Stimulated activated CD8-positive, alpha-beta memory T cell treated with anti-CD3 and anti-CD28 coated beads, Interleukin-4, amount 100 ng/mL, for 1 hour (primary cell): ENCODE measurements at places on chromosomes 3 and 15.
A peak's percentile ranks its signal among the peaks of the same experiment; 100 is the strongest.

DNA sequence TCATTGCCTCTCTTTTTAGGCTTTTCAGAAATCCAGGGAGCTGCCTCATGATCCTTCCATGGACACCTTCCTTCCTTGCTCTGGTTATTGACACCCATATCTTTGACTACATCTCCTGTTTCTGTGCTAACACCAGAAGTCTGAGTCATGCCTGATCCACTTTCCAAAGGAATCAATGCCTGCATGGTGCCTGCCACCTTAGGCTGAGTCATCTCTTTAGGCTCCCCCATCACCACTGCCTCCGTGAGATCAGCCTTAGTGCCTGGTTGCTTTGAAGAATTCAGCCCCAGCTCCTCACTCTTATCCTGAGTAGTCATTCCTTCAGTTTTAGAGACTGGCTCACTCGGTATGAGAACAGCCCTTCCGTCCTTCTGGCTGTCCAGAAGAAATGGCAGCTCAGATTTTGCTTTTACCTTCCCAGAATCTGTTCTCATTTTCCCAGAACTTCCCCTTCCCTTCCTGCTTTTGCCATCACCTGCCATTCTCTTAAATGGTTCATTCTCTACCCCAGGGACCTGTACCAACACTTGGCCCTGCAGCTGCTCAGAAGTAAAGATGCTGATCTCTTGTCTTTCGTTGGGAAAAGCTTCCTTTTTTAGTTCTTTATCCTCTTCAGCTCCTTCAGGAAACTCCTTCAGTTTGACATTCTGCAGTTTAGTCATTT lies 105.3 kb downstream of the MAP4 start:
- no peak for DNase-seq

DNA sequence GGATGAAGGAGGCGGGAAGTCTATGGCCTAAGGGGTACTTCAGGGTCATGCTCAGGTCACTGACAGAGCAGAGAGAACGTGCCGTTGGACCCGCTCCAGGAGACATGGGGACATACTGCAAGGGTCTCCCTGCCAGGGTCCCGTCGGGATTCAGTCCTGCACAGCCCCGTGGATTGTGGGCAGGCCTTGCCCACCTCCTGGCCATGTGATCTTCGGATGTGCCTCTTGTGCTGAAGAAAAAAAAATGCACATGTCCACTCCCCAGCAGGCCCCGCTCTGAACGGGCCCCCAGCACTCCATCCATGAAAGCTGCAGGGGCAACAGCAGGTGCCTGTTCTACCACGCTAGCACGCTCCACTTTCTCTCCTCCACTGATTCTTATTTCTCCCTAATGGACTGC lies 22.9 kb downstream of the ST8SIA2 start:
- no peak for DNase-seq

GRCh38 chr15:67835297-67836133 lies 4.3 kb downstream of the RNU6-1 start:
- no peak for DNase-seq

- no peak for DNase-seq
These were observed 509.9 kb downstream of the VGLL3 start for GRCh38 chr3:86481031-86481430.

- DNase-seq, result no peak
These were observed 6.7 kb upstream of the SLC12A8 start for GRCh38 chr3:125219261-125219701.

DNA sequence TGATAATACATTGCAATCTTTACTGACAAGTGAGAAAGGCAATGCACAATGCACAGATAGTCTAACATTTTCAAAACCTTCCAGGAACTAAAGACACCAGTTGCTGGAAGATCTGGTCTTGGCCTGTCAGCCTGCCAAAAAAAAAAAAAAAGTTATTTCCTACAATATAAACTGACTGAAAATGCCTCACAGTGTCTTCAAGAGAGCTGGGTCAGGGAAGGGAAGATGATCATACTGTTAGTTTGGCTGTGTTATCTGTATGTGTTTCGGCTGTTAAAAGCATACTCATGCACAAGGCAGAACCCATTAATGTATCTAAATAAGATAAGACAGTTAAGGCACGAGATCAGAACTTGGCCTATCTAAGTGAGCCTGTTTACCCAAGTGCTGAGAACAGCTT lies 673.4 kb downstream of the MECOM start:
- DNase-seq, result no peak

- DNase-seq, result no peak
These were observed 32.4 kb upstream of the MRPL3 start for GRCh38 chr3:131535131-131535530.

GRCh38 chr3:144010371-144010770 lies 38.7 kb downstream of the DIPK2A start:
- DNase-seq, result no peak

GRCh38 chr15:90915808-90916440 lies 12.8 kb downstream of the MAN2A2 start:
- no peak for DNase-seq

DNA sequence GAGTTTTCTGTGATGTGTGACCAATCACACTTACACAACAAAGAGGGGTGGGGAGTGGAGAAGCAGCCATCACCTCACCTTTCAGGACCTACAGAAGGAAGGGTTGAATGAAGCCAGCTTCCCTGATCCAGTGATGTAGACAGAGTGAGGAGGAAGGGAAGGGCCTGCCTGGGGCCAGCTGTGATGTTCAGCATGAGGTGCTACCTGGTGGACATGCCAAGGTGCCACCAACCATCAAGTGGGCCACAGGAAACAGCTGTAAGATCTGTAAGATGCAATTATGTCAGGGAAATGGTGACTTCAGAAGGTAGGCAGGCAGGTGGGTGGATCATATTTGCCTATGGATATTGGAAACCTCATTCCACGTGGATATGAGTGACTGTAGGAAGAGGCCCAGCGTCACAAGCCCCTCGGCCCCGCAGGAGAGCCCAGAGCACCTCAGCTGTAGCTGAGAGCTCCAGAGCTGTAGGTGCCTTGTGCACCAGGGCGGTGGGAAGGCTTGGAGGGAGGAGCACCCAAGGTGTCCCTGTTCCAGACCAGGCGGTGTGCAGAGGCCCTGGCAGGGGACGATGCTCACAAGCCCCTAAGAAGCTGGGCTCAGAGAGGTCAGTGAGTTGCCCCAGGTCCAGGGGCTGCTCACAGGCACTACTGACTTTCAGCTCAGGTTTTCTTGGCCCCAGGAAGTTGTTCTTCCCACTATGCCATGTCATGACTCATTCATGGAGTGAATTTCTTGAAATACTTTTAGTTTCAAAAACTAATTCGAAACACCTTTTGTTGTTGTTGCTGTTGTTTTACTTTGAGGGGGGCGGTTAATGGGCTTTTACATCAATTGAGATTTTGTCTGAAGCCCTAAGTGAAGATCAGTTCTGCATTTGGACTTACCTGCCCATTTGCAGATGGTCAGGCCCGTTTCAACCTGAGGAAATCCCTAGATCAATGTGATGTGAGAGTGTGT lies 94.2 kb upstream of the ALDH1A3 start:
- no peak for DNase-seq

DNA sequence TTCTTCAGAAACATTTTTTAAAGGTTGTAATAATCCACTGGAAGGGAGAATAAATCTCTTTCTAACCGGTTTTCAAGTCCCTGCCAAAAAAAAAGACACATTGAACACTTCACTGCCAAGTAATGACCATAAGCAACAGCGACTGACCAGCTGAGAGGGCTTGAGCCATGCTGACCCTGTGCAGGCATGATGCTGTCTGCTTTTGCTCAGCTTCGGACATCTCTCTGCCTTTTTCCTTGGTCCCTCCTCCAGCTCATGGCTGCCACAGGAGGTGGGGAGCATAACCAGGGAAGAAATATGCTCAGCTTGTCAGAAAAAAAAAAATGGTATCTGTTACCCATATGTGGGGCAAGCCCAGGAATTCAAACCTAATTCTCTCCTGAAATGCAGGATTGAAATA lies 1.5 kb downstream of the IGSF10 start:
- DNase-seq, result no peak

DNA sequence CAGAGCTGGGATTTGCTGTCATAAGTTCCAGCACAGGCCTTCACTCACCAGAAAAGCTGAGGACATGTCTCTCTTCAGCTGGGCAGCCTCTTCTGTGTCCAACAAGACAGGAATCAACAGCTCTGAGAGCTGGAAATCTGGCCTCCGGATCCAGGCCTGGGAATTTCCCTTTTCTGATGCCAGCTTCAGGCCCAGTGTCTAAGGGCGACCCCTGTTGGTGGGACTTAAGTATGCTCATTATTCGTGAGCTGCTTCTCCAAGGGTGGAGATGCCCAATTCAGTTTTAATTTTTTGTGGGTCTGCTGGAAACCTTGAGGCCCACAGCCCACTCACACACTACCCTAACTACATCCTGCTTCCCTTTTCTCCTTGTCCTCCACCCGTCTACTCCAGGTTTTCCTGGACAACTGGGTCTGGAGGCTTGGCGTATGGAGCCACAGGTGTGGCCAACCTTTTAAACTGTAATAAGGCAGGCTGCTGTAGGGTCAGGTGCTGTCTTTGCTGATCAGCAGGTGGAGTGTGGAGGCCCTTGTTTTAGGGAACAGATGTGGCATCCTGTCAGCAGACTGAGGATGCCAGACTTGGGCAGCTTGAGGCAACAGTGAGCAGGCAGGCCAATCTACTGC lies 2.6 kb upstream of the CEMIP start:
- DNase-seq, result peak; percentile 32

- DNase-seq, result no peak
These were observed 563.4 kb downstream of the ROBO1 start for GRCh38 chr3:79204351-79204750.

GRCh38 chr3:180278583-180279188 lies 241.9 kb upstream of the PEX5L start:
- DNase-seq, result no peak

- DNase-seq, result no peak
These were observed 7.4 kb downstream of the CISH start for GRCh38 chr3:50604110-50604621.

DNA sequence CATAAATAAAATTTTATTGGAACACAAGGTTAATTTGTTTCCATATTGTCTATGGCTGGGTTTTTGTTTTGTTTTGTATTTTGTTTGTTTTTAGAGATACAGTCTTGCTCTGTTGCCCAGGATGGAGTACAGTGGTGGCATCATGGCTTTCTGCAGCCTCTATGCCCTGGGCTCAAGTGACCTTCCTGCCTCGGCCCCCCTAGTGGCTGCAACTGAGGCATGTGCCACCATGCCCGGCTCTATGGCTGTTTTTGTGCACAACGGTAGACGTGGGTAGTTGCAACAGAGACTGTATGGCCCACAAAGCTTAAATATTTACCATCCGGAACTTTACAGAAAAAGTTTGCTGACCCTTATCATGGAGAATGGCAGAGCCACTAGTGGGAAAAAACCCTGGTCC lies 46.8 kb upstream of the C3orf70 start:
- DNase-seq, result no peak

DNA sequence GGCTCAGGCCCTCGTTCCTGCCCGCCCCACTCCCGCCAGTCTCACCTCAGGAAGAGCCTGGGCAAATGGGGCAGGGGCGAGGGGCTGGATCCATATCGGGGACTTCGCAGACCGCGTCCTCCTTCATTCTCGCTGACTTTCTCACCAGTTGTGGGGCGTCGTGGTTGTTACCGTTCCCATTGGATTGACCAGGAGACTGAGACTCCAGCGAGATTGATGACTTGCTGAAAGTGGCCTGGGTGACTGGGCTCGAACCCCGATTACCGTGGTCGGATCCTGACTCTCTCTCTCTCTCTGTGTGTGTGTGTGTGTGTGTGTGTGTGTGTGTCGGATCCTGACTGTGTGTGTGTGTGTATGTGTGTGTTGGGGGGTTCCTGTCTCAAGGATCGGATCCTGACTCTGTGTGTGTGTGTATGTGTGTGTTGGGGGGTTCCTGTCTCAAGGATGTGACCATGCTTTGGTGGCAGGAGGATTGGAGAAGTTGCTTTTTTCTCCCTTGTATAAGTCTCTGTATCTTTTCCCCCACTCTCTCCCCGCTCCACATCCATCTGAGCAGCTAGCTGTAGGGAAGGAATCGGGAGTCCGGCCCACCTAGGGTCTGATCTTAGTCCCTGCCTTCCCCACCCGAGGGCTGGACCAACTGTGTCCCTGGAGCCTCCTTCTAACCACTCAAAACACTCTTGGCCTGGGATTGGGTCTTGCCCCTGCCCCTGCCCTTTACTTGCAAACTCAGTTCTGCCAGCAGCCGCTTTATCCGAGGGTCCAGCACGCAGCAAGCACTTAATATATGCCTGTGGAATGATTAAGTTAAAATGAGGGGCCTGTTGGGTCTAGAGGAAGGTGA lies 603 bp downstream of the PLEKHO2 start:
- DNase-seq, result no peak

DNA sequence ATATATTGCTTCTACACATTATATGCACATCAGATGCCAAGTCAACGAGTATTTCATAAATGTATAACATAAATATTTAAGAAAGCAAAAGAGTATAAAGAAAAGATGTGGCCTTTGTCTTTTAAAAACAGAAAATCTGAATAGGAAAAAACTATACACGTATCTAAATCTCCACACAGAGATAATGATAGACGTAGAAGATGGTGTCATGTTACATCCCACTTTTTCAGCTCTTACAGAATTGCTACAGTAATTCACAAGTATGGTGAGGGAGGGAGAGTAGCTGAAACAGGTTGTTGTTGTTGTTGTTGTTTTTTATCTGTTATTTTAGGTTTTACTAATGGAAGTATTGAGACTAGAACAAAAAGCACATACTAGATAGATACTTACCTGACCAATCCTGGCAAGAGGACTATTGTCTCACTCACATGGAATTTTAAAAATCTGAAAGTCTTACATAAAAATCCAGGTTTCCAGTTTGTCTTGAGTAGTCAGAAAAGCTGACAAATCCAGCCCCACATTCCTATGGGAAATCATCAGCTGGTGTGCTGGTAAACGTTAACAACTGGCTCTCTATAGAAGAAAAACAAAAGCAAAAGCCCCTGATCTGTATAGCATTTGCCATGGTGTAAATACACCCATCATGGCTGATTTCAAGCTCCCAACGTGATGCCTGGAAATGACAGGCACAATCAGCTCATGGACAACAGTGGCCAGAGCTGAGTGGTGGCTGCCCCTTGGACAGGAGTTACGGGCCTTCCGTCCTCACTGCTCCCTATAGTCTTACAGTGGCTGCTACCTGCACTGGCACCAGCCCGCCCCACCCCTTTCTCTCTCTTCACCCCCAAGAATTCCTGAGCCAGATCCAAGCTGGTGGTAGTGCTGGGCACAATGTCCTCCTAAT lies 47.4 kb upstream of the VGLL4 start:
- DNase-seq, result no peak

DNA sequence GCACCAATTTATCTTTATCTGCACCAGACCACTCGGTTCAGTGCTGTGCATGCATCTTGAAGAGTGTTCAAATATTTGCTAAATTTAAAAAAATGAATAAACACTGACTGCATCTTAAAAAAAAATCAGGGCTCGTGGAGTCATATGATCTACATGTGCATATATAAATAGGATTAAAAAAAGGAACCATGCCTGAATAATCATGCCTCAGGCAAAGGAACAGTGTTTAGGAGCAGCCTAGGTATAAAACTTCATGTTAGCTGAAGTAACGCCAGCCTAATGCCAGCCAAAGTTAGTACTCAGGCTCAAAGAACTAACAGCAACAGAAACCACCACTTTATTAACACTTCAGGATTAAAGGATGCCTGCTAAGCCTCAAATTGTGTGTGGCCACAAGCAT lies 9.5 kb downstream of the ABCC5 start:
- DNase-seq, result no peak
